Right ventricle myocardium superior (tissue), 1 donor: ENCODE measurements at places on chromosomes 12 and 14.
A peak's percentile ranks its signal among the peaks of the same experiment; 100 is the strongest.

- DNase-seq, result no peak
Observed at GRCh38 chr12:76420222-76420621, 72.0 kb upstream of the BBS10 start.

GRCh38 chr14:103702497-103703432 is 12.5 kb downstream of the XRCC3 start:
- peak; percentile 40 for DNase-seq

GRCh38 chr12:100365411-100365810 is 8.5 kb downstream of the SLC17A8 start:
- no peak for DNase-seq

DNA sequence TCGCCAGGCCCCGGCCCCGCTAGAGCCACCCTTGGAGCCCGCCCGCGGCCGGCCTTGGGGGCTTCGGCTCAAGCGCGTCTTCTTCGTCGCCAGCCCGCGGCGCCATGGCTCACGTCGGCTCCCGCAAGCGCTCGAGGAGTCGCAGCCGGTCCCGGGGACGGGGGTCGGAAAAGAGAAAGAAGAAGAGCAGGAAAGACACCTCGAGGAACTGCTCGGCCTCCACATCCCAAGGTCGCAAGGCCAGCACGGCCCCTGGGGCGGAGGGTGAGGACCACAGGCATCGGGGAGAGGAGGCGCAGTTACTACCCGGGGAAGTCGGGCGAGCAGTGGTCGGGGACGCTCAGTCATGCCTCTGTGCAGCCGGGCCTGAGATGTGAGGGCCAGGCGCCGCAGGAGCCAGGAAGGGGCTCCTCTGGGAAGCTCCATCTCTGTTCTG is 573 bp downstream of the ARL6IP4 start:
- no peak for DNase-seq

GRCh38 chr14:92513966-92514843 is 624 bp downstream of the RIN3 start:
- peak; percentile 67 for DNase-seq

DNA sequence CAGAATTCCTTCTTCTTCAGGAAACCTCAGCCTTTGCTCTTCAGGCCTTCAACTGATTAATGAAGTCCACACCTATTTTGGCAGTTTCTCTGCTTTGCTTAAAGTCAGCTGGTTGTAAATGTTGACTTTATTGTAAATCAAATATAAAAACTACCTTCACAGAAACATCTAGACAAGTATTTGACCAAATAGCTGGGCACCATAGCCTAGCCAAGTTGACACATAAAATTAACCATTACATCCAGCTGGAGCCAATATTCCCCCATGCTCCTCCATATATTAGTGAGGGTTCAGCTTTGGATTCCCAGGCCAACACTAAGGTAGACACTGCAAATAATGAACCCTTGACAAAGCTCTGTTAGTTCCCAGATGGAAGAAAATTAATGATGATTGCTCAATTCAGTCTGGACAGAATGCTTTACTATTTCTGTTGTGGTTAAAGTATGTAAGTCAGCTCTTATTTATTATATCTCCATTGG is 125.5 kb downstream of the ZFP36L1 start:
- no peak for DNase-seq
